GM04503 (cell line): ENCODE measurements at places on chromosomes 5 and 9.

DNA sequence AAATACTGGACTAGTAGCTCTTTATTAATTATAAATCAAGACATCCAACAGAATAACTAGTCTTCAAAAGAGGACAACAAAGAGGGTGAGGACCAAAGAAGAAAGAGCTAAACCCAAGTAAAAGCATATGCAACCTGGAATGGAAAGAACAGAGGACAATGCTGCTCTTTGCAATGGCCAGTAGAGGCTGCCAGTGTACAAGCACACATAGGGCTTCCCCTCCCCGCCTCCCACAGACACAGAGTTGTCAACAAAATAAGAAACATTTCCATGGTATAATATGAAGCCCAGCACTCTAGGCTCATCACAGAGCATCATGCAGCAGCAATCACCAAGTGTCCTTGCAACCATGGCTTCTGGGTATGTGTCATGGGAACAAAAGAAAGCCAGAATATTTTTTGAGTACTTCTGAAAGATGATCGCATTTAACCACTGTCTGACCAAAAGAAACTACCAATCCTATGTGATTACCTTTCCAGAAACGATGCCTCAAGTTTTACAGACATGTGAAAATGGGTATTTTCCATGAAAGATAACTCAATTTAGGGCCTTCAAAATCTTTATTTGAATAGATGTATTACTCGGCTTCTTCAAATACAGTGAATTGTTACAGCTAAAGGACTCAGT lies 58.1 kb downstream of the RFX3 start:
- peak; percentile 11 for DNase-seq

DNA sequence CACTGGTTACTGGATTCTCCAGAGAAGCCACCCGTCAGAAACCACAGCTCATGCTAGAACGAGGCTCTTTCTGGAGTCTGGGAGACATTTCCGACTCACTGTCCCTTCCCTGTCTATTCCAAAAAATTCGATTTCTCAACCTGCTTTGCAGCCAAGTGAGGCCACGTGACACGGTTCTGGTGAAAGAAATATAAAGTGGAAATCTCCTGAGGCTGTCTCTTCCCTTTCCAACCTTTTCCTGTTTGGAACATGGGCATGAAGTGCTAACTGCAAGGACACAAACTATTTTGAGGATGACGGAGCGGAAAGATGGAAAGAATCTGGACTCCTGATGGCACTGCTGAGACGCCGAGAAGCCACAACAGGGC lies 6.1 kb upstream of the PTGS1 start:
- peak; percentile 73 for DNase-seq

DNA sequence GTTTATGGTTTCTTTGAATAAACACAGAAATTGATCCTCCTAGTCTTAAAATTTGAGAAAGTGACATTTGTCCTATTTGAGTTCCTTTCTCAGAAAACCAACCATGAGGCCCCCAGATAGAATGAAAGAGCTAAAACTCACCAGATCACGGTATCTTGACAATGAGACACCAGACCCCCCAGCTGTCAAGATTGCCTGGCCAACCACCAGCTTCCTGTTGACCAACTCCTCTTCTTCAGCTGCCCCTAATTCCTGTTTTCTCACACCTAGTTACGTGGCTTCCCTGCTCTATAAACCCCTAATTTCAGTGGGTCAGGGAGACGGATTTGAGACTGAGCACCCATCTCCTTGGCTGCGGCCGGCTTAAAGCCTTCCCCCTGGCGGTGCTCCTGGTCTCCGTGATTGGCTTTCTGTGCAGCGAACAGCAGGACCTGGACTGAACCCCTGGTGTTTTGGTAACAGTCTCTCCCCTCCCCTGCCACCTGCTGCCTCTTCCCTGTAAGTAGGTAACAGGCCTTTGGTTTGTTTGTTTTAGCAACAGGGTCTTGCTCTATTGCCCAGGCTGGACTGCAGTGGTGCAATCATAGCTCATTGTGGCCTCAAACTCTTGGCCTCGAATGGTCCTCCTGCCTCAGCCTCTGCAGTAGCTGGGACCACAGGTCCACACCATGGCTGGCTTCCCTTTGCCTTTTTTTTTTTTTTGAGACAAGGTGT lies 4.8 kb upstream of the ENTPD2 start:
- DNase-seq = no peak

DNA sequence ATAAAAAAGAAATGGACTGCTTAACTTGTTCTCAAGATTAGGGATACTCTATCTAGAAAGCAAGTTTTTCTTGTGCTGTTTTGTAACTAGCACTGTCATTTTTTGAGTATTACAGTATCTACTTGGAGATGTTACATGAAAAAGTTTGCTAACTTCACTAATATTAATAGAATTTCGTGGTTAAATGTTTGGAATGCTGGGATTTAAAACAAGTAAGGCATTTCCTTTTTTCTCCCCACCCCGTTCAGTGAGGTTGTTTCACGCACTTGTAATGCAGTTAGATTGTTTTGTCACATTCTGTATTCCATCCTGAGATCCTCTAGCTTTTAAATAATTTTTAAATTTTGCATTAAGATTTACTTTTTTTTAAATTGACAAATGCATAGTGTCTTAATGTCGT lies 20.0 kb upstream of the TEK start:
- peak; percentile 33 for DNase-seq

GRCh38 chr5:137581776-137582175 lies 82.7 kb upstream of the SPOCK1 start:
- no peak for DNase-seq

- DNase-seq = no peak
Measured at GRCh38 chr9:91555132-91555531, 131.5 kb upstream of the NFIL3 start.

- DNase-seq = no peak
Measured at GRCh38 chr9:99128133-99128406, 23.2 kb downstream of the TGFBR1 start.

- DNase-seq = no peak
Measured at GRCh38 chr5:150000990-150001659, 586 bp downstream of the HMGXB3 start.
